ENCODE measurements at places on chromosomes 5 and 9. TPM values are rescaled to one million over a fixed set of nuclear protein-coding genes. Genes with fewer than 3 reads are reported as not detected.

APBA1 gene
- 1.5 TPM for total RNA-seq

BAAT gene
- under 0.01 TPM for total RNA-seq

GABRA1 gene
- total RNA-seq = not detected

HMCN2 gene
- total RNA-seq = not detected

PPP3R2 gene
- not detected for total RNA-seq

Measured in bronchus fibroblast of lung (primary cell).